ENCODE measurements at places on chromosomes 6 and 20.

GRCh38 chr6:146770965-146771735 is 172.4 kb downstream of the ADGB start:
- DNase-seq, result no peak

DNA sequence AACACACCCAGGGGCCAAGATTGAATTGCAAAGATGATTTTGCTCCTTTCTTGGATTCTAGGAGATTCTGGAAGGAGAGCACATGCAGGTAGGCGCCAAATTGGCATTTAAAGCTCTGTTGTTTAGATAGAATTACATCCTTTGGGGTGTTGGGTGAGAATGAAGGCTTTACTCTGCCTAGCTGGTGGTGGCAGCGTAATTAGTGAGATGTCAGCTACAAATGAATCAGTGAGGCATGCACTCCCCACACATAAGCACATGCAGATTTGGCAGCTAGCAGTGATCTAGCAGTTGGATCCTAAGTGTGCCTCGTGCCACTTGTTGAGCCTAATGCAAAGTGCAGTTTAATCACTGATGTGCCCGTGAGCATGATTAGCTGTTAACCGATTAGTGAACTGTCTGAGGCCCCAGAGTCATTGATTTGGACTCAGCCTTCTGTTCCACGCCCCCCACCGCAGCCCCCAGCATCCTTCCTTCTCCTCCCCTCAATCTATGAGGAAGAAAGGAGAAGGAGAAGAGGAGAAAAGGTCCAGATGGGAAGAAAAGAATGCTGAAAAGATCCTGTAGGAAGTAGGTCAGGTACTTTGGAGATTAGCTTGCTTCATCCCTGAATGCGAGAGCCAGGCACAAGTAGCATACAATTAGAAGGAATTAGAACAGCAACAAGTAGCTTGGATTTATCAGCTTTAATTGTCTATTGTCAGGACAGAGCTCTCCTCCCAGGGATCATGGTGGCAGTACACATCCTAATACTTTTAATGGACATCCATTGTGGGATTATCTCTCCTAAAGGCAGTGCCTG is 6.0 kb upstream of the PRDM1 start:
- no peak for DNase-seq

- no peak for DNase-seq
These were observed 845.4 kb downstream of the HACE1 start for GRCh38 chr6:104014163-104014959.

GRCh38 chr6:101747160-101747559 is 353.7 kb downstream of the GRIK2 start:
- no peak for DNase-seq

DNA sequence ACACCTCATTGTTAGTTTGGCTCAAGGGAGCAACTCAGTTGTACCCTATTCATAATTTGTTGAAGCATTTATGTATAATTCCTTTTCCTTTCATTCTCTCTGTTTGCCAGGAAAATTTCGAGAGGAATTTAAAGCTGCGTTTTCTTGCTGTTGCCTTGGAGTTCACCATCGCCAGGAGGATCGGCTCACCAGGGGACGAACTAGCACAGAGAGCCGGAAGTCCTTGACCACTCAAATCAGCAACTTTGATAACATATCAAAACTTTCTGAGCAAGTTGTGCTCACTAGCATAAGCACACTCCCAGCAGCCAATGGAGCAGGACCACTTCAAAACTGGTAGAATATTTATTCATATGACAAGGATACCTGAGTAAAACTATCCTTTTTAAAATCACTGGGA is 45.2 kb upstream of the GFRAL start:
- DNase-seq, result no peak

DNA sequence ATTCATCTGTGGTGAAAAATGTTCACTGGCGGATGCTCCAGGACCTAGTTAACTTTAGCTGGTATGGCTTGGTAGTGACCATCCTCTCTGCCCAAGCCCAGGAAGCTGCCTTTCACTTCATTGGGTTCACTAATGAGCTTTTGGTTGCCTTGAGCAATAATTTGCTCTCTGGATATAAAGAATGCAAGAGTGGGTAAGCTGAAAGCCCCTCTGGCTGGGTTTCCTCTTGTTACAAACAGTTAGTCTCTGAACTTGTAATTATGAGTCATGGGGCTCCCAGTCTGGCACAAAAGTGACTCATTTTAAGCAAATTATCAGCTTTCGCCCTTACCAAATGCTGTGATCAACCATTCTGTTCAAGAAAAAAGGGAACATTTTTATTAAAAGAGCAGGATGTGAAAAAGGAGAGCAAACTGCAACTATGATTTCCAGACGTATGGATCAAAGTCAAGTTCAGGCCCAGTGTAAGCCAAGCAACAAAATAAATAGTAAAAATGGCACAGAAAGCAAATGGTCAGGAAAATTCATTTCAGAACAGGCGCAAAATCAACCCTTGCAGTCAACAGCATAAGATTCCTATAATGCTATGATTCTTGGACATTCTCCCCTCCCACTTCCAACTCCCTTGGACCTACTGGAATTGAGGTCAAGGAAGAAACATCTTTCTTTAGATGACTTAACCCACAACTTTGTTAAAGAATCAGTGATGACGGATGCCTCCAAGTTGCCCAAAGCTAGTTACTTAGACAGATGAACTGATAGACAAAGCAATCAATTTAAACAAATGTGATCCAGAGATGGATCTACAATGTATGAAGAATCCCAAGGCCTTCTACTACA is 130.0 kb upstream of the KCNK16 start:
- DNase-seq, result no peak

- no peak for DNase-seq
These were observed 98.4 kb downstream of the ALDH8A1 start for GRCh38 chr6:134851548-134851947.

Data from stimulated activated CD4-positive, alpha-beta T cell treated with anti-CD3 and anti-CD28 coated beads, Interleukin-15, amount 100 ng/mL, for 1 hour (primary cell).